ENCODE measurements at places on chromosomes 1 and 21. TPM values are rescaled to one million over a fixed set of nuclear protein-coding genes. Genes with fewer than 3 reads are reported as not detected.

DNA sequence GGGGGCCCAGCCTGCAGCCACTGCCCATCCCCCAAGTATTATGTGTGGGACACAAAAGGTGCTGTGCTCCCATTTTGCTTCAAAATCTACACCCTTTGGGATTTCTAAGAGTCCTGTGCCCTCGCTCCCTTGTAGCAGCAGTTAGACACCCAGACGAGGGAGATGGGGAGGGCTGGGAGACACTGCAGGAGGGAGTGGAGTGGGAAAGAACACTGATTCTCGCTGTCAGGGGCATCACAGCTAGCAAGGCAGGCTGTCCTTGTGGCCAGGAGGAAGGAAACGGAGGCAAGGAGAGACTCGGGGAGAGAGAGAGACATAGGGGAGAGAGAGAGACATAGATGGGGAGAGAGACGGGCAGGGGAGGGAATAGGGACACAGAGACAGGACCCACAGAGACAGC, 38.5 kb downstream of the CSMD2 start:
- no peak overlapping the region for H3K4me3 ChIP-seq
- H3K36me3 ChIP-seq, result no peaks in the 10 kb centered on the region
- H3K4me1 ChIP-seq, result no peaks in the 10 kb centered on the region
- H3K27me3 ChIP-seq, result no peaks in the 10 kb centered on the region
- DNase-seq, result no peak

The RSPH1 gene
- not detected for polyA plus RNA-seq

DNA sequence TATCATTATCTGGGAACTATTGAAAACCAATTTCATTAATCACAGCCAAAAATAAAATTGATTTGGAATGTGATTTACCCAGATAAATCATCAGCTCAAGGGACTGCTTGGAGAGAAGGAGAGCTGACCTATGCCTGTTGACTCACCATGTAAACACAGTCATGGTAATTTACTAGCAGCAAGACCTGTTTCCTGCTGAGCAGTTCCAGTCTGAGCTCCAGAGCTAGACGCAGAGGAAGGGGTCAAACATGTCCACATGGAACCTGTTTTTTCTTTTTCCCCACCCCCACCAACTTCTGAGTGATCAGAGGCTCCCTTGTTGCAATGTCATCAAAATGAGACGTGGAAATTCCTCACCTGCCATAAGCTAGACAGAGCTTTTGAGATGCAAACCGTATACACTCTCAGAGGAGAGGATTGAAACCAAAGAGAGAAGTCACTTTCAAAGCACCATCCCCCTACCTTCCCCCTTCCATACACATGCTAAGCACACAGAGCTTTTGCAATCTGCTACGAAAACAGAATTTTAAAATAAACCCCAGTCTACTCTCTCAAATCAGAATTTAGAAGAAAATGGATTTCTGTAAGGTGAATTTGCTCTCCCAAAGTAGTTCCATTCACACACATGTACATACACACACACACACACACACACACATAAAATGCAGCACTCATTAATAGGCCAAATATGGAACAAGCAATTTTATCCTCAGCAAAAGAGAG, 55.9 kb upstream of the PTGFRN start:
- no peaks in the 10 kb centered on the region for H3K27me3 ChIP-seq
- no peak overlapping the region for H3K4me3 ChIP-seq
- no peak for DNase-seq
- H3K4me1 ChIP-seq, result no peaks in the 10 kb centered on the region
- H3K27ac ChIP-seq, result no peak overlapping the region

DNA sequence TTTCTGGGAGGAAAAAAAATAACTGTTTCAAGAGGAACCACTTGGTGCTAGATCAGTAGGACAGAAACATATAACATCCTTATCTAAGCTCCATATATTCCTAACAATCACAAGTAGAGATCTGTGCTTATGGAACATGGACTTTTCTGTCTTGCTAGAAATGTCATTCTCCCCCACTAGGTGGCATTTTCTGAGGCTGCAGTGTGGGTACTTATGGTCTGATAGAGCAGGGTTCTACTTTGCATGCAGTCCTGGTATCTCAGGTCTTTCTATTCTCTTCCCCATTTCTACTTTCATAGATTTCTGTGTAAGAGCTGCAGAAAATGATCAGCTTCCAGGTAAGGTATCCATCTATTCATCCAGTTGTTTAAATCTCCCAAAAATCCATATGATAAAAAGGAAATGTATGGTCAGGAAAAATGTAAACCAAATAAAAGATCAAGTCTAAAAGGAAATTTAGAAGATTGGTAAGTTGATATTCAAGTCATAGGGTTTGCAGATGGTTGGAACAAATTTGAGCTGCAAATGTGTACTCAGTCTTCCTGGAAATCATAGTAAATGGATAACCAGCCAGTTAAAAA, 1.5 kb downstream of the ZNF684 start:
- no peak overlapping the region for H3K4me3 ChIP-seq
- peaks cover 20% of the 10 kb centered on the region for H3K4me1 ChIP-seq
- no peak overlapping the region for H3K27ac ChIP-seq
- H3K36me3 ChIP-seq, result no peaks in the 10 kb centered on the region
- no peaks in the 10 kb centered on the region for H3K27me3 ChIP-seq

The GRIK3 gene
- not detected for polyA plus RNA-seq

DNA sequence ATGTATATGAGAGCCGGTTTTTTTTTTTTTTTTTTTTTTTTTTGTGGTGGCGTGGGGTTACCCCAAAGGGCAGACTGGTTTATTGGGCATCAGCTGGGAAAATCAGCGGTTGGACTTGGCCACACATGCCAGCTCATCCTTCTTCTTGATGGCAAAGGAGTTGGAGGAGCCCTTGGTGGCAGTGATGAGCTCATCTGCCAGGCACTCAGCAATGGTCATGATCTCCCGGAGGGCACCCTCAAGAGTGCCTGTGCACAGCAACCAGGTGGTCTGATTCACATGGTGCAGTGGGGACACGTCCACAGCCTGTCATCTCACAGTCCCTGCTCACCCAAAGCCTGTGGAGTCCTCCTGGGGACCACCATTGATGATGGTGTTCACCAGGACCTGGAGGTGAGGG, 62.0 kb downstream of the MRPS6 start:
- no peaks in the 10 kb centered on the region for H3K27me3 ChIP-seq
- no peak overlapping the region for H3K4me3 ChIP-seq
- no peak for DNase-seq
- no peaks in the 10 kb centered on the region for H3K36me3 ChIP-seq

The SPRR2D gene
- not detected for polyA plus RNA-seq

The S100A6 gene
- polyA plus RNA-seq, result 892 TPM

GRCh38 chr1:65963156-65963888, 170.6 kb downstream of the PDE4B start:
- H3K27me3 ChIP-seq, result no peaks in the 10 kb centered on the region
- no peaks in the 10 kb centered on the region for H3K36me3 ChIP-seq
- no peak for DNase-seq
- H3K4me1 ChIP-seq, result no peaks in the 10 kb centered on the region

DNA sequence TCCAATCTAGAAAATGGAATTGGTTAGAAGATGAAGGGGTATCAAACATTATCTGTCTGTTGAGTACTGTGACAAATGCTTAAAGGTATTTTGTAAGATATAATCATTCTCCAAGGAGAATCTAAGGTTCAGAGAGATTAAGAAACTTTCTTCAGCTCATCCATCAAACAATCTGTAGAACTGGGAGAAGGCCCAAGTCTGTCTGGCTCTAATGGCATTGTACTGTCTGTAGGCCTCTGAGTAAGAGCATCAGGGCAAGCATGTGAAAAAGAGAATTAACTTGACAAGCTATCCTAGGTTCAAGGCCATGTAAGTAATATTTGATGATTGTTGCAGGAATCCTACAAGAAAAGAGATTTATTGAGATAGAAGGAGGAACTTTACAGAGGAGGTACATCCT, 5.3 kb upstream of the FGGY start:
- DNase-seq, result no peak
- H3K27me3 ChIP-seq, result no peaks in the 10 kb centered on the region
- H3K27ac ChIP-seq, result no peak overlapping the region
- H3K4me1 ChIP-seq, result peaks cover 26% of the 10 kb centered on the region
- no peaks in the 10 kb centered on the region for H3K36me3 ChIP-seq
- no peak overlapping the region for H3K4me3 ChIP-seq

The SDC3 gene
- polyA plus RNA-seq, result not detected

GRCh38 chr1:231959225-231959884, 332.8 kb downstream of the DISC1 start:
- H3K36me3 ChIP-seq, result no peaks in the 10 kb centered on the region
- H3K4me1 ChIP-seq, result no peaks in the 10 kb centered on the region
- DNase-seq, result no peak

DNA sequence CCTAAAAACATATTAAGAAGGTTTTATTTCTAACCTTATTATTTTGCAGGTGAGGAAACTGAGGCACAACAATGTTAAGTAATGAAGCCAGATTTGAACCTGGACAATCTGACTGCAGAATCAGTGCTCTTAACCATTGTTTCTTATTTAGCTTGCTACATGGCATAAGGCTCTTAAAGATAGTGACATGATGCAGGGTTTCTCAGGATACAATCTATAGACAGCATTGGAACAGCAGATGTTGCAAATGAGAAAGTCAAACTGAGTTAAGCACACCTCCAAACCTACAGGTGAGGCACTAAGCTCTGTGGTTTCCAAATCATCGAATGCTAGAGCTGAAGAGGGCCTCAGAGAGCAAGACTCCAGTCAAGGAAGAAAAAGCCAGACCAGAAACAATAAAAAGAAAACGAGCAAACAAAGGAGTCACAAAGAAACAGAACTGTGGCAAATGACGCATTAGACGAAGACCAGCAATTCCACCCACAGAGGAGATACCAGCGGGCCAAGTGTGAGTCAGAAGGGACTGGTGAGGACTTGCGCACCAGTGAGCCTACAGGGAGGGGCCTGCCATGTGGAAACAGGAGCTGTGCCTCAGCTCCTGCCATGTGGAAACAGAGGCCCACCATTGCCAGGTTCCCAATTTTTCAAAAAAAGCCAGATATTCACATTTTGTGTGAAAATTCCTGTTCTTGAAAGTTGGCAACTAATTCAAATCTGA, 14.4 kb downstream of the CD58 start:
- peak; percentile 87 for DNase-seq
- no peaks in the 10 kb centered on the region for H3K36me3 ChIP-seq
- H3K27ac ChIP-seq, result peak overlapping the region; percentile 44
- H3K4me1 ChIP-seq, result peaks cover 37% of the 10 kb centered on the region
- no peaks in the 10 kb centered on the region for H3K27me3 ChIP-seq
- H3K4me3 ChIP-seq, result no peak overlapping the region

DNA sequence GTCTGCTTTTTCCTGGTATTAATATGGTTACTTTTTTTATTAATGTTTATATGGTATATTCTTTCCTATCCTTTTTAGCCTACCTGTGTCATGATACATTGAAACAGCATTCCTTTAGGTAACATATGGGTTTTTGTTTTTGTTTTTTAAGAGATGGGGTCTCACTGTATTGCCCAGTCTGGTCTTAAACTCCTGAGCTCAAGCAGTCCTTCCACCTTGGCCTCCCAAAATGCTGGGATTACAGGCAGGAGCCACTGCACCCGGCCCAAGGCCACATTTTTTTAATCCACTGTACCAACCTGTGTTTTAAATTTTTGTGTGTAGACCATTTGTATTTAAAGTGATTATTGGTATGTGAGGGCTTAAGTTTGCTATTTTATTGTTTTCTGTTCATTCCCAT, 43.1 kb downstream of the PKN2 start:
- H3K36me3 ChIP-seq, result peaks cover 3% of the 10 kb centered on the region
- no peak overlapping the region for H3K27ac ChIP-seq
- no peaks in the 10 kb centered on the region for H3K4me1 ChIP-seq

The SH2D5 gene
- not detected for polyA plus RNA-seq

- H3K27ac ChIP-seq, result no peak overlapping the region
- H3K36me3 ChIP-seq, result no peaks in the 10 kb centered on the region
- DNase-seq, result no peak
- no peaks in the 10 kb centered on the region for H3K4me1 ChIP-seq
- H3K27me3 ChIP-seq, result no peaks in the 10 kb centered on the region
- H3K4me3 ChIP-seq, result no peak overlapping the region
Observed at GRCh38 chr1:67773462-67773861, 59.8 kb downstream of the GNG12 start.

The KCNJ9 gene
- not detected for polyA plus RNA-seq

DNA sequence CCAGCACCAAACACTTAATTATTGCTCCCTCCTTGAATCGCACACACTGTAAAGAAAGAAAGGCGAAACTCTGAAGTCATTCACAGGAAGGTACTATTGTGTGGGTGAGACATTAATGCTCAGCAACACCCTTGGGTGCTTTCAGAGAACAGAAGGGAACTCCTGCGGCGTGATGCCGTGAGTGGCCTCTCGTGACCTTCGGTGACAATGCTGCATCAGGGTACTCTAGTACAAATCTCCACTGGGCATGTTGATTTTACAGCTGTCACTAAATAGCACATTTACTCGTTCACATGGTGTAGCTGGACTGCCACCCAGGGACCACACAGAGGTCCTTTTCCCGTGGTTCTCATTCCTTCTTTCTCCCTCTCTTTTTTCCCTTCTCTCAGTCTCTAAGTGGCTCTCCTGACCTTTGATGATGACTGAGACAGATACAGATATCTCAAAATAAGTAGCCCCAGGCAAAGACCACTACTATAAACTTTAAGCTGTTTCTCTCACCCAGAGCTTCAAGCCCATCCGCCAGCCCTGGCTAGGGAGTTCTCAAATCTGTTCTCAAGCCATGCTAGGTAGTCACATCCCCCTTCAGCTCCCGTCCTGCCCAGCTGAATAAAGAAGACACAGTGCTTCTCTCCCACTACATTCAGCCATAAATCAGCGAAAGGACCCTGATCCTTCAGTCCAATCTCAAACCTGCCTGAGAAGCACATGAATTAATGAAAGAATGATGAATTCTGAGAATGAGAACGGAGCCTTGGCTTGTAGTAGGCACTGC, 223.4 kb upstream of the FMN2 start:
- DNase-seq, result no peak
- H3K4me3 ChIP-seq, result no peak overlapping the region
- H3K36me3 ChIP-seq, result no peaks in the 10 kb centered on the region

DNA sequence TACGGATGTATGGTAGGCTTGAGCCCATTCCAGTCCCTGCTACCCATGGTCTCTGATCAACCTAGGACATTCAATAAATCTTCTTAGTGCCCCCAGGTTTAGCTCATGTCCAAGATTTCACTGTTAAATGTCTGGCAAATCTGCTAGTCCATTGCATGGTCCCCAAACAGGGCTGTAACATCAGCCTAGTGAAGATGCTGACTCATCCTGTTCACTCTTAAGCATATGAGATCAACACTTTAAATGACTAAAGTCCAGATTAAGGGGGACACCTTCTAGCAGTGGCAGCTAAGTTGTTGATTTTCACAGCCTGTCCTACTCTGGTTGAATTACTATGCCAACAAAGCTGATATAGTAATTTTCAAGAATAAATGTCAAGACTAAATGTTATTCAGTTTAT, 46.5 kb upstream of the NUF2 start:
- H3K4me1 ChIP-seq, result no peaks in the 10 kb centered on the region
- no peaks in the 10 kb centered on the region for H3K36me3 ChIP-seq
- DNase-seq, result no peak
- H3K4me3 ChIP-seq, result no peak overlapping the region
- no peaks in the 10 kb centered on the region for H3K27me3 ChIP-seq

The ANGPTL3 gene
- polyA plus RNA-seq, result not detected

GRCh38 chr1:205983925-205984725, 19.1 kb downstream of the RAB7B start:
- DNase-seq, result no peak
- H3K27me3 ChIP-seq, result no peaks in the 10 kb centered on the region
- no peak overlapping the region for H3K27ac ChIP-seq
- H3K4me1 ChIP-seq, result no peaks in the 10 kb centered on the region
- H3K4me3 ChIP-seq, result no peak overlapping the region
- H3K36me3 ChIP-seq, result no peaks in the 10 kb centered on the region

The LINGO4 gene
- polyA plus RNA-seq, result 0.28 TPM

The ARHGEF16 gene
- polyA plus RNA-seq, result 0.06 TPM

The ADAMTS4 gene
- polyA plus RNA-seq, result 0.17 TPM

Data from CD8-positive, alpha-beta memory T cell (primary cell).